ENCODE measurements at places on chromosomes 16 and 17.

GRCh38 chr17:40824015-40824832 is 1.8 kb upstream of the KRT10 start:
- DNase-seq = no peak

- no peak for DNase-seq
These were observed 93.8 kb upstream of the PLEKHM1 start for GRCh38 chr17:45584092-45585036.

- DNase-seq = no peak
These were observed 17.0 kb downstream of the RDM1 start for GRCh38 chr17:35913609-35914008.

DNA sequence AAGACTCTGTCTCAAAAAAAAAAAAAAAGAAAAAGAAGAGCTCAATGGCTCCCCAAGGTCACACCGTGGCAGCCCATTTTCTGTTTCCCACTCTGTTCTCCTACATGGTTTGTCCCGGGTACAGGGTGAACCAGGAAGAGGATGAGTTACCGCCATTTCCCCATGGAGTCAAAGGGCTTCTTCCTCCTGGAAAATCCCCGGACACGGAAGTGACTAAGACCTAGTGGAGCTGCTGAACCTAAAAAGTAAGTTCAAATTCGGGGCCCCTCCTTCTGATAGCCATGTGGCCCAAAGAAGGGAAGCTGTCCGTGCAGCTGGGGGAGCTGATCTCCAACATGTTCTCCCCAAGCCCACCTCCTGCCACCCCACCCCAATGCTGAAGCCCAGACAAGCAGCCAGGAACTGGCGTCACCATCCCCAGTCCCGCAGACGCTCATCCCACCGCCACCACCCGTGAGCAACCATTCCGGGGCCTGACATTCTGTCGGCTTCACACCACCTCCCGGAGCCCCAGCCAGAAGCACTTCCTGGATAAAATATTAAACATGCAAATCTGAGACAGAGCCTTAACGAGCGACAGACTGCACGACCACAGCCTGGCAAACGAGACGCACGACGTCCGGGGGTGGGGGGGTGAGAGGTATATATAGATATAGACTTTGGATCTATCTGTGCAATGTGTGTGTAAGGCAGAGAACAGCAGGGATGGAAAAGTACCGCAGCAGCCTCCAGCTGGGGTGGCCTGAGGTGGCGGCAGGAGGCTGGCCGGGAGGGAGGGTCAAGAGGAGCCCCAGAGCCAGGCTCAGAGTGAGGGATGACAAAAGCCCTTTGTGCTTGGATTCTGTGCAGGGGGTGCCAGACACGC is 17.6 kb downstream of the EPOP start:
- no peak for DNase-seq

GRCh38 chr17:70597774-70598173 is 428.4 kb downstream of the KCNJ2 start:
- no peak for DNase-seq

GRCh38 chr16:79083508-79084299 is 516.8 kb downstream of the MAF start:
- no peak for DNase-seq

- DNase-seq = no peak
These were observed 251.4 kb downstream of the PHKB start for GRCh38 chr16:47712276-47713224.

DNA sequence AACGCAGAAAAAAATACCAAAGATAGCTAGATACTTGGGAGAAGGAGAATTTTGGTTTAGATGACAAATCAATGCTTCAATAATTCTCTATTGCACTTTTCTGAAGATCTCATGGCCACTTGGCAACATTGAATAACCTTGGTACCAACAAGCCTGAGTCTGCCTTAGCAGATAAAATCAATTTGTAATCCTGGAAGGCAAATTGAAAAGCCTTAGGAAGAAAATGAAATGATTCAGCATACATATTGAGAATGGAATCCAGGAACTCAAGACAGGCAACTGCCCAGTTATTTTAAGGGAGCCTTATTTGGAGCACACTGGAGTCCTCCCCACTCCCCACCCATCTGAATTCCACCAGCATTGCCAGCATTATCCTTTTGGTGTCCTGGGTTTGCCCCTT is 109.3 kb upstream of the SOX9 start:
- DNase-seq = no peak

GRCh38 chr16:88284626-88285513 is 97.9 kb upstream of the ZNF469 start:
- no peak for DNase-seq

DNA sequence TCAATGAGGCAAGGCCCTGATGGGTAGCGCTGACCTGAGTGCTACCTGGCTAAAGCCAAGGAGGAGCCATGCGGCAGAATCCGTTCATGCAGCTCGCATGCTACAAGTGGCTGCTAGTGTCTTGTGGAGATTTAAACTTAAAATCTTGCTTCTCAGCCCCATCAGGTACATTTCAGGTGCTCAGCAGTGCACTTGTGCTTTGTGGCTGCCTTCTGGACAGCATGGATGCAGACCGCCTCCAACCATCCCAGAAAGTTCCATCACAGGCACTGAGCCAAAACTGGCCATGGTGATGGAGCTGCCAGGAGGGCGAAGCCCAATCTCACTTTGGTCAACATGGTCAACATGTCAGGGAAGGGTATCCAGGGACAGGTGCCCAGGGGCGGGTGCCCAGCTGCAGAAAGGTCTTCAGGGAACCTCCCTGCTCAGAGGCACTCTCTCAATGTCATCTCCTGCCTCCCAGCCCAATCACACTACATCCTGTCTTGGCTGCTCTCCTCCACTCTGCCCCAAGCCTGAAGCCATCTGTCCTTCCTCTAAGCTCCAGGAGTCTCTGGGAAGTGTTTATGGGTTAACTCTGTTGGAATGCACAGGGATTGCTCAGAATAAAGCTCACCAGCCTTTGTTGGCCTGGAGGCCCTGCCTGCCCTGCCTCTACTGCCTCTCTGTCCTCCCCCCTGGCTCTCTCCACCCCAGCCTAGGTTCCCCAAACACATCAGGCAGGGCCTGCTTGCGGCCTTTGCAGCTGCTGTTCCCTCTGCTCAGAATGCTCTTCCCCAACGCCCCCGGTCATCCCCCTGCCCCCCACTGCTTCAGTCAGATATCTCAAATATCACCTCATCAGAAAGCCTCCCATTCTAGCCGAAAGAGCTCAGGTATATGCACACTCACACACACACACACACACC is 18.3 kb upstream of the TNFRSF13B start:
- no peak for DNase-seq

DNA sequence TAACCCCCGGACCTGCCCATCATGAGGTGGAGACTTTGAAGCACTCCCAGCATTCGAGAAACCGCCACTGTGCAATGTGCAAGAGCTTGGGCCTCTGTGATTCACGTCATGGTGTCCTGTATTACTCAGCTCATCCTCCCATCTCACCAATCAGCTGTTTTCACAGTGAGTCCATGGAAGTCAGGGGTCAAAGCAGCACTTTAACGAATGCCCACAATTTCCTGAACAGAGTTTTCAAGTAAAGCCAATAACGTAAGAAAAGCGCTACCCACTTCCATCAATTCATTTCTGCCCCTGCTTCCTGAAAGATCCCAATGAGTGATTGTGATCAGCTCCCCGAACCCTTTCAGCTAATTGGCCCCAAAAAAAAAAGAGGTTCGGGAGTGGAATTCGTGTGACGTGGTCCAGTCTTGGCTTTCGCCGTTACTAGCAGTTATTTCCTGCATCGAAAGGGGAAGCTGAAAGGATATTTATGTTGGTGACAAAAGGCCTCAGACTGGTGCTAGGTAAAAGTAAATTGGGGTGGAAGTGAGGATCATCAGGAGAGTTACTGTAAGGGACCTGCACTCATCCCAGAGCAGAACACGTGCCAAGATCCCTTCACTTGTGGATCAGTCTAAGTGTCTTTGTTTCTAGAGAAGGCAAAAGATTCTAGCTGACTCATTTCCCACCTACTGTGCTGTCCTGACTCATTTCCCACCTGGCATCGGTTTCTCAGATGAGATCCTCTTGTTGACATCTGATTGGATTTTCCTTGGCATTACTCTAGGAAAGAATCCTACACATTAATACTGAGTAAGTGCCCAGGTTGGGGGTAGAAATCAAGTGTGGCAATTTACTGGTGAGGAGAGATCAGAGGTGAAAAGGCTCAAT is 136.7 kb upstream of the NUDT7 start:
- DNase-seq = no peak
